ENCODE measurements at places on chromosomes 7 and 10. TPM values are rescaled to one million over a fixed set of nuclear protein-coding genes. Genes with fewer than 3 reads are reported as not detected.

MBL2 gene
- total RNA-seq, result not detected

PRDX3 gene
- 164 TPM for total RNA-seq

PHKG1 gene
- total RNA-seq, result 2.6 TPM

MACROH2A2 gene
- 19.5 TPM for total RNA-seq

LRRC4 gene
- 1.6 TPM for total RNA-seq

CUEDC2 gene
- 50.3 TPM for total RNA-seq

DNA sequence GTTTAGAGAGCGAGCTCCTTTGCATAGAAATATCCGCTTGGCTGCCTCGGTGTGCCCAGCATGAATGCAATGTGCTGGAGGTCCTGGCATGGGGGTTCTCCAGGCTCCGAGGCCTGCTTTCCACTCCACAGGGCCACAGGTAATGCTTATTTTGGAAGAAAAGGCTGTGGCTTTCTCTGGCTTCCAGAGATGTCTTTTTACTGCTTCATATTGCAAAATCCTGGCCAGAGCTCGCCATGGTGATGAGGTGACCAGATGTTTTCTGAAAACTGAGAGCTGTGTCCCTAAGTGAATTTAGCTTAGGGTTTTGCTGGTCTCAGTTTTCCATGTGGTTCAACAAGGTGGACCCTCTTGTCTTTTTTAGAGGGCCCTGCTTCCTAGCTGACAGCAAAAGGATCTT lies 65.2 kb downstream of the BMPER start:
- no peak for DNase-seq

DNA sequence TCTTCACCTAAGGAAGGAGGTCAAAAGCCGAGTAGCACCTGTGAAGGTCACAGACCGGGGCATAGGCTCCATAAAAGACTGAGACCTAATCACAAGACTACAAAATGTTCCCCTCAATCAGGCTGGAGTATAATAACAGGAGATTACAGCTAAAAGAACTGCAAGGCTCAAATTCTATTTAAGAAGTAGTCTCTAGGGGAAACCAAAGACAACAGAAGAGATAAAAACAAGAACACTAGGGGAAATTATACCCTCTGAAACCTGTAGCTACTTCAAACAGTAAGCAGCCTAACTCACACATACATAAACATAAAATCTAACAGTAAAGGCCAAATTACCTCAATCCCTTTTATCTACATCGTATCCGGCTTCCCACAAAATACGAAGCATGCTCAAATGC lies 38.3 kb downstream of the LMBR1 start:
- DNase-seq, result no peak

DNA sequence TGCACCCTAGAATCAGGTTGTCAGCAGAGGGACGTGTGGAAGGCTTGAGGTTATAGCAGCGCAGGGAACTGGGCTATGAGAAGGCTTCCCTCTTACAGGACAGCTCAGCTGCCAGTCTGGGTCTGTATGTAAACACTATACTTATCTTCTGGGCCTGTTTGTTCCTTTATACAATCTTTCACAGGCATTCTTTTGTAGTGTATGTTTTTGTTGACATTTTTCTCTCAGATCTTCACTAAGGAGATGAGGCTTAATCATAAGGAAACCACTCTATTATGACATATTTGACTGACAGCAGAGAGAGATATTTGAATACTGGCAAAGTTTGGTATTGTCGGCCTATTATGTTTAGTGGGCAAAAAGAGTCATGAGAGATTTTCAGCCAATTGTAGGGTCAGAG lies 929 bp downstream of the GBF1 start:
- DNase-seq, result no peak

GRCh38 chr10:130111852-130112180 lies 1.2 kb upstream of the C10orf143 start:
- no peak for DNase-seq

DNA sequence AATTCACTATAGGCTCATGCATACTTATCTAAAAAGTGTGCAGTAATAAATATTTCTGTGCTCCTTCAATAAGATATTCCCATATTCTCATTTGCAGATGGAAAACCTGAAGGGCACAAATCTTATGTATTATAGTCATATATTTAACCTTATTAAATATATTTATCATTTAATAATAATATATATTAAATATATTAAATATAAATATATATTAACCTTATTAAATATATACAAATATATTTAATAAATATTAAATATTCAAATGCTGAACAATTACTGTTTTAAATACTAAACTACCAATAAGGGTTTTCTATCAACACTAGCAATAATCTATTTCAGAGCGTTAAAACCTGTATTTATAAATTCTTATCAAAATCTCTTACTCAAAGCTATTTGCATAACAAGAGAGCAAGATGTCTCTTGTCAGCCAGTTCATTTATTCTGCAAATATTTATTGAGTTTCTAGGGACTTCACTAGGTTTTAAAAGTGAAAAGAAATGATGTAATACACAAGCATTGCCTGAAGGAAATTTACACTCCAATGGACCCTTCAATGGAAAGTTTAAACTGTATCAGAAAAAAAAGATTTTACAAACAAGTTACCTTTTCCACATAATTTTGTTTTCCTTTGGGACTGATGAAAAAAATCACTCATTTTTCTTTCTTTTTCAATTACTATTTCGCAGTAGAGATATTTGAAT lies 159.2 kb downstream of the AGMO start:
- no peak for DNase-seq

GRCh38 chr7:17136126-17136525 lies 162.3 kb upstream of the AHR start:
- no peak for DNase-seq

- DNase-seq, result no peak
These were observed 173.5 kb downstream of the KCNMA1 start for GRCh38 chr10:77463967-77464745.

- DNase-seq, result no peak
These were observed 88.0 kb downstream of the MDFIC start for GRCh38 chr7:115009736-115010440.

DNA sequence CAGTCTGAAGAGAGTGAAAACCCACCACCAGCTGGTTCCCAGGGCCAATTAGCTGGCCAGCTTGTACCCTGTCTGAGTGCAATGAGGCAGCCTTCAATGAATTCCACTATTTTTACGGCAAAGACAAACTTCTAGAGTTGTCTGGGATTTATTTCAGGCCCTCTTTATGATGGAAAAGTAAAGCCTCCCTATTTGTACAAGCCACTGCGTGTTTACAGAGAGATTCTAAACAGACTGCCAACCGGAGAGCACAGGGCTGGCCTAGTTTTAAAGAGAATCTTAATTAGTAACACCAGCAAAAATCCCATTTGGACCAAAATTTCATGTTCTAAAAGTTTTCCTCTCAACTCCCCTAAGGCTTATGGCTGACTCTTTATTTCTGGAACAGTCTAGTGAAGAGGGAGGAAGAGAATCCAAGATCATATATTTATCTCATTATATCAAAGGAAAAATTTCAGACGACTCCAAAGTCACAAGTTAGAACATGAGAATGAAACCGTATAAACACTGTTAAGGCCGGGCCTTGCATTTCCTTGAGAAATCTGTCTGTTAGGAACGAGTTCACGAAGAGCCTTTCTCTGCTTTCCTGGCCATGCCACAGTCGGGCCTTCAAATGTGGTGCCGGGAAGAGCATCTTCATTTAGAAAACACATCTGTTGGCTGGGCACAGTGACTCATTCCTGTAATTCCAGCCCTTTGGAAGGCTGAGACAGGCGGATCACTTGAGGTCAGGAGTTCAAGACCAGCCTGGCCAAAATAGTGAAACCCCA lies 724.6 kb upstream of the NRP1 start:
- no peak for DNase-seq

DNA sequence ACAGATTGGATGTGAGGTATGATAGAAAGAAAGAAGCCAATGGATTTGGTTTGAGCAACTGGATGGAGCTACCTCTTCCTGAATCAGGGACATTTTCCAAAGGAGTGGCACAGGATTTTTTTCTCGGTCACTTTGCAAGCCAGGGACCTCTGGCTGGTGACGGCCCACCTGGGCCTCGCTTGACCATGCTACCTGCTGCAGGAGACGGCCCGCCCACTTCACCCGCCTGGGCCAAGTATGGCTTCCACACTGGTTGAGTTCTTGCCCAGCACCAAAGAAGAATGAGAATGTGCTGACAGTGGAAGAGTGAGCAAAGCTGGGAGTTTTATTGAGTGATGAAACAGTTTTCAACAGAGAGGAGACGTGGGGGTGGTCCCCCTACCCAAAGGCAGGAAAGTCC lies 24.5 kb upstream of the SH3PXD2A start:
- DNase-seq, result no peak

- no peak for DNase-seq
These were observed 194.4 kb downstream of the MYOF start for GRCh38 chr10:93287775-93288174.

DNA sequence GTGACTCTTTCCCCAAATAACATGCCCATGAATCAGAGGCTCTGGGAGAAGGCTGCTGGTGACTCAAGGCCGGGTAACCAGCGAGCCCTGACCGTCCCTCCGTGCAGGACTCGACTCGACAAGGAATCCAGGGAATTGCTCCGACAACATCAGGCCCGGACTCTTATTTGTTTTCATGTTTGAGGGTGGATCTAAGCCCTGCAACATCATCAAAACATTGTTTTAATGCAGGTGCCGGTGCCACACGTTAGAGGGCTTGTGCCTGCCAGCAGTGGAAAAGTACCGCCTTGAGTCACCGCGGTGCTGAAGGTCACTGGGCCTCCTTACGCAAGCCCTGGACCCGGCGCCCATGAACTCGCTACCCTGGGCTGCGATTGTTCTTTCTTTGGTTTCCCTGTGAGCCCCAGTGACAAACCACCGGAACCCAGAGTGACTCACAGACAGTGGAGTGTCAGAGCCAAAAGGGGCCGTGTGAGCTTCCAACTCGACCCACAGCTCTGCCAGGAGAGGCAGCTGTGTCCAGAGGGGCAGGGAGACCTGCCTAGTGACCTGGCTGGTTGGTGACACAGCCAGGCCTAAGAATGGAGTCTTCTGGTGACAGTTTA lies 139.4 kb upstream of the SHH start:
- DNase-seq, result peak; percentile 77

- no peak for DNase-seq
These were observed 5.2 kb downstream of the DLG5 start for GRCh38 chr10:77921395-77921794.

GRCh38 chr7:37514497-37514896 lies 65.8 kb upstream of the ELMO1 start:
- DNase-seq, result no peak
